Calu3 (cell line): ENCODE measurements at places on chromosomes 11 and 22. TPM values are rescaled to one million over a fixed set of nuclear protein-coding genes. Genes with fewer than 3 reads are reported as not detected.

GRCh38 chr11:65219930-65220213 is 38.1 kb downstream of the CAPN1 start:
- H3K27me3 ChIP-seq, result no peaks in the 10 kb centered on the region
- H3K4me3 ChIP-seq, result no peak overlapping the region
- no peak for DNase-seq
- no peak overlapping the region for H3K27ac ChIP-seq
- peaks cover 30% of the 10 kb centered on the region for H3K36me3 ChIP-seq
- H3K4me1 ChIP-seq, result no peaks in the 10 kb centered on the region

DNA sequence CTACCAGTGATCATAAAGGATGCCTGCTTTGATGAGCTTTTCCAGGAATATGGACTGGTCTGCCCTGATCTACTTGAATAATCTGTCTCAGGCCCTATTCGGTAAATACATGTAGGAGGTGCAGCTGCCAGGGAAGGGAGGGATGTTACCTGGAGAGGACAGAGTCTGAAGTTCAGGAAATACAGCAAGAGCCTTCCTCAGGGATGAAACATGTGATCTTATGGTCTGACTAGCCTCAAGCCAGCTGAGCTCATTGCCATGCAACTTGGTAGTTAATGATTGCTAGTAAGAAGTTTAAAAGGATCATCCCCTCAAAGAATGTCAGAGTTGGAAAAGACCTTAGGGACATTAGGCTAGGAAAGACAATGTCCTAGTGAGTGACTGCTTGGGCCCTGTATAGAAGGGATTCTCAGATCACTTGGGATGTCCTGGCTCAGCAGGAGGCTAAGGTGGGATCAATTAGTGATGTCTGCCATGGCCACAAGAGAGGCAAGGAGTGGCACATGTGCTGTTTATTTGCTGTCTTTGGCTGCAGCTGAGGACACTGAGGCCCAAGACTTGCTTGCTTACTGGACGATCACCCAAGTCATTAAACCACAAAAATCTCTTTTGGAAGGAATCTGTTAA is 18.5 kb downstream of the PTPRJ start:
- H3K27me3 ChIP-seq, result no peaks in the 10 kb centered on the region
- no peak for DNase-seq
- peak overlapping the region; percentile 37 for H3K4me3 ChIP-seq
- H3K27ac ChIP-seq, result peak overlapping the region; percentile 62
- H3K4me1 ChIP-seq, result peaks cover 62% of the 10 kb centered on the region

- no peak overlapping the region for H3K27ac ChIP-seq
- no peak overlapping the region for H3K4me3 ChIP-seq
- H3K4me1 ChIP-seq, result no peaks in the 10 kb centered on the region
Measured at GRCh38 chr22:24871611-24872205, 65.7 kb downstream of the SGSM1 start.

- H3K27ac ChIP-seq, result no peak overlapping the region
- H3K27me3 ChIP-seq, result no peaks in the 10 kb centered on the region
- DNase-seq, result no peak
- peaks cover 16% of the 10 kb centered on the region for H3K36me3 ChIP-seq
- H3K4me1 ChIP-seq, result no peaks in the 10 kb centered on the region
Measured at GRCh38 chr11:68446046-68446725, 14.4 kb upstream of the PPP6R3 start.

The KCNK7 gene
- 1.2 and 1.4 TPM in 2 replicates for total RNA-seq

DNA sequence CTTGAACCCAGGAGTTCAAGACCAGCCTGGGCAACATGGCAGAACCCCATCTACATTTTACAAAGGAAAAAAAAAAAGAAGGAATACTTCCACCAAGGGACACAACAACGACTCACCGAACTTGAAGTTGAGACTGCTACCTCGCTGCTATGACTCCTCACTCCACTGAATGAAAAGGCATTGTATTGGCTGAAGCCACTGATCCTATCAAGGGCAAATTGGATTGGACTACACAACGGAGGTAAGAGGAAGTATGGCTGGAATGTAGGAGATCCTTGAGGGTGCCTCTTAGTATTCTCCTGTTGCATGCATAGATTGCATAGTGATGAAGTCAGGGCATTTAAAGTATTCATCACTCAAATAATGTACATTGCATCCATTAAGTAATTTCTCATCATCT is 97.9 kb downstream of the CWF19L2 start:
- DNase-seq, result no peak
- H3K4me3 ChIP-seq, result no peak overlapping the region
- no peaks in the 10 kb centered on the region for H3K4me1 ChIP-seq
- no peak overlapping the region for H3K27ac ChIP-seq
- no peaks in the 10 kb centered on the region for H3K36me3 ChIP-seq
- H3K27me3 ChIP-seq, result no peaks in the 10 kb centered on the region

GRCh38 chr11:1528710-1529109 is 42.1 kb upstream of the MOB2 start:
- H3K4me1 ChIP-seq, result no peaks in the 10 kb centered on the region
- H3K4me3 ChIP-seq, result no peak overlapping the region
- H3K27ac ChIP-seq, result no peak overlapping the region
- H3K36me3 ChIP-seq, result peaks cover 5% of the 10 kb centered on the region

DNA sequence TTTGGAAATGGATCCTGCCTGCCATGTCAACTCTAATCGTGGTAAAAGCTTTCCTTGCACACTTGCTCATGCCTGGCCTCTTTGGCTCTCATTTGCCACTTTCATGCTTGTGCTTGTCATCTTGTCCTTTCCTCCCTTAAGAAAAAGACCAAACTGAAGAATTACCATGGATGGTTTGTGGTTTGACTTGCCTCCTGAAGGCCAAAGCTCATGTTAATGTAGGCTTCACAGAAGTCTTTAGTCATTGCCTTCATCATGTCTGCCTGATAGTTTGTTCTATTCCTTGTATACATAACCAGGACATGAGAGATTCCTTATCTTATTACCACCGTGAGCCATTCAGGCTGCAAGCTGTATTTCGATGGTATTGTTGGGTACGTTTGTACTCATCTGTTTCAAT is 17.3 kb downstream of the TEAD1 start:
- H3K27me3 ChIP-seq, result no peaks in the 10 kb centered on the region
- no peak overlapping the region for H3K4me3 ChIP-seq
- H3K36me3 ChIP-seq, result peaks cover 21% of the 10 kb centered on the region
- H3K27ac ChIP-seq, result peak overlapping the region; percentile 58
